T-helper 1 cell (primary cell): ENCODE measurements at places on chromosomes 4 and X.
A peak's percentile ranks its signal among the peaks of the same experiment; 100 is the strongest.

GRCh38 chrX:26664919-26665318, 448.9 kb downstream of the MAGEB5 start:
- no peak for DNase-seq

DNA sequence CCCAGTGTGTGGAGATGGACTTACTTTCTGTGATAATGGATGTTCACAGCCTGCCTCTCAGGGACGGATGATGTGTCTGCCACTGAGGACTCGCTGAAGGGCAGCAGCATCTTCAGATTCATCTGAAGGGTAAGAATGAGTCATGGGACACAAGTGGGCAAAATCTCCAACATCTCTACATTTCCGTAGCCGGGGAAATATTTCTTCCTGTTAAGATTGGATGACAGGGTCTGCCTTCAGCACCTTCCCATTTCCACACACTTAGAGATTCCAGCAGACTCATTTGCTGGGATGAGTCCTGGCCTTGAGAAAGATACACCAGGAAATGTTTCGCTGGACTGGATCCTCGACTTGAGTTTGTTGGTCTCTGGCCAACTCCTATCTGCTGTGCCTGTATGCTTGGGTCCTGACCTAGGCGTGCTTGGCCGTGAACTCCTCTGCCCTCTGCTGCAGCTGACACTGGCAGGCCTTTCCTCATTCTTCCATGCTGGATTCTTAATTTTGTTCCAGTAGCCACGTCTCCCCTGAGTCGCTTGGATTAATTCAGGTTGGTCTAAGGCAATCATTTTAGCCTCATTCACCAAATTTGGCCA, 46.5 kb upstream of the SOD3 start:
- no peak for DNase-seq

DNA sequence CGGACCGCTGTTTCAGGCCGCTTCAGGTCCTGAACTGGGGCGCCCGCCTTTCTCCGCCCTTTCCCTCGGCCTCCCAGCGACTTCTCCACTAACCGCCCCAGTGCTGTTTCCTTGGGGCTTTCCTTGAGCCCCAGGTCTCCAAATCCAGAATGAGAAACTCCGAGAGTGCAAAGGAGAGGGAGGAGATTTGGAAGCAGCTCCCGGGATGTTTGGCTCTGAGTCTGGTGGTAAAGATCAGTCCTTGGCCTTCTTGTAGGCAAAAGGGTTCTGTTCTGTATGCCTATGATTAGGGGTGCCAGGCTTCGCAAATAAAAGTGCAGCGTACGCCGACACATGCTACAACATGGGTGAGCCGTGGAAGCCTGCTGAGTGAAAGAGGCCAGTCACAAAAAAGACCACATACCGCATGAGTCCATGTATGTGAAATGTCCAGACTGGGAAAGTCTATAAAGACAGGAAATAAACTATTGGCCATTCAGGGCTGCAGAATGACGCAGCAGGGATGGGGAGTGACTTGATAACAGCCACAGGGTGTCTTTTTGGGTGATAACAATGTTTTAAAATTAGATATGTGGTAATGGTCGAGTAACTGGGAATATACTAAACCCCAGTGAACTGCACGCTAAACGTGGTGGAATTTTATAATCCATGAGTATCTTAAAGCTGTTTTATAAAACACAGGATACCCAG, 99.8 kb downstream of the TRAPPC11 start:
- DNase-seq, result no peak

GRCh38 chrX:131746491-131746968, 202.7 kb downstream of the OR13H1 start:
- no peak for DNase-seq

GRCh38 chr4:138774940-138775339, 240.6 kb upstream of the NOCT start:
- no peak for DNase-seq

- DNase-seq, result no peak
Measured at GRCh38 chr4:25171201-25171865, 11.1 kb upstream of the SEPSECS start.

DNA sequence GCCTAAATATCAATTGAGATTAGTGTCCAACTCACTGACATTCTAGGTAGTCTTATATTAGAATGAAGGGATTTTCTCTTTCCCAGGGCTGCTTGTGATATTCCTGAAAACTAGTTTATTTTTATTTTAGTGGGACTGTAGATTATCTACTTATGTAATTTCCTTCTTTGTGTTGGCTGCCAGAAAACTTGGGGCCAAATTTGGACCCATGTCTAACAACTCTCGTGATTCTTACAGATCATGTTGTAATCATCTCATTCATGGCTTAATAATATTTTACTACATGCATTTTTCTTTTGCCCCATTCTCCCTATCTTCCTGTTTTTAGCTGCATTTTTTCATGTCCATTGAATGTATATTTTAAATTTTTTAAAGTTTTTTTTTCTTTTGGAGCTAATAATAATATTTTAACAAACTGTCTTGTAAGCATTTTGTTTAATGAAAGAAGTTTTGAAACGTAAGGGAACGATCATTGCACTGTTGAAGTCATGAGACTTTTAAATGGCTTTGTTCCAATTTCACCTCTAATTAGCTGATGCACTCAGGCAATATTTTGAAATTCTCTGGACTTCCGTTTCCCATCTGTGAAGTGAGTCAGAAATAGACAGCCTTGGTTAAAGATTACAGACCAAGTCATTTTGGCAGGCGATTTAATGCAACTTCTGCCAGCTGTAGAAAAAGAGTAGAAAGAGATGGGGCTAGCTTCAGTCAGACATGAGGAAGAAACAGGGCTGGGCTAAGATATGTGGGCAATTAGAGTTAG, 14.3 kb upstream of the TDO2 start:
- DNase-seq, result no peak

GRCh38 chr4:114103908-114104307, 124.5 kb upstream of the ARSJ start:
- DNase-seq, result no peak

- no peak for DNase-seq
Measured at GRCh38 chrX:16903274-16904022, 33.3 kb upstream of the RBBP7 start.

- no peak for DNase-seq
Measured at GRCh38 chrX:793216-793770, 162.7 kb downstream of the SHOX start.

GRCh38 chrX:129496625-129497024, 26.7 kb downstream of the SMARCA1 start:
- no peak for DNase-seq

GRCh38 chr4:66524781-66525180, 854.5 kb upstream of the EPHA5 start:
- no peak for DNase-seq

- DNase-seq, result no peak
Measured at GRCh38 chr4:140679576-140679975, 76.6 kb downstream of the TBC1D9 start.

GRCh38 chr4:36024901-36025660, 219.2 kb downstream of the ARAP2 start:
- no peak for DNase-seq

- DNase-seq, result no peak
Measured at GRCh38 chr4:39104255-39104654, 42.2 kb downstream of the KLHL5 start.

DNA sequence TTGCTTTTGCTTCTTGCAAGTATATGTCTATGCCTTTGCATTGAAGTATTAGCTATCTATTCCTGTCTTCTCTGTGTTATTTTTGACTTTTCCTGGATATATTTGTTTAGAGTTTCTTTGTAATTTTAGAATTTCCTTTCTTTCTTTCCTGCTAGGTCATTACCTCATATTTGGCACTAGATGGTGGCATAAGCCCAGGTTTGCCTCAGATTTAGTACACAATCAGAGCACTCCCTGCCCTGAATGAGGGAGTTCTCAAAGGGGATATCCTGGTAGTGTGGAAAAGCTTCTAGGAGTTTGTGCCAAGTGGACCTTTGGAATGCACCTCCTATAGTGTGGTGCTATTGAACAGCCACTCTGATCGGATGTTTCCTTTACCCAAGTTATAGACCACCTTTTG, 181.6 kb downstream of the UGT8 start:
- DNase-seq, result no peak

DNA sequence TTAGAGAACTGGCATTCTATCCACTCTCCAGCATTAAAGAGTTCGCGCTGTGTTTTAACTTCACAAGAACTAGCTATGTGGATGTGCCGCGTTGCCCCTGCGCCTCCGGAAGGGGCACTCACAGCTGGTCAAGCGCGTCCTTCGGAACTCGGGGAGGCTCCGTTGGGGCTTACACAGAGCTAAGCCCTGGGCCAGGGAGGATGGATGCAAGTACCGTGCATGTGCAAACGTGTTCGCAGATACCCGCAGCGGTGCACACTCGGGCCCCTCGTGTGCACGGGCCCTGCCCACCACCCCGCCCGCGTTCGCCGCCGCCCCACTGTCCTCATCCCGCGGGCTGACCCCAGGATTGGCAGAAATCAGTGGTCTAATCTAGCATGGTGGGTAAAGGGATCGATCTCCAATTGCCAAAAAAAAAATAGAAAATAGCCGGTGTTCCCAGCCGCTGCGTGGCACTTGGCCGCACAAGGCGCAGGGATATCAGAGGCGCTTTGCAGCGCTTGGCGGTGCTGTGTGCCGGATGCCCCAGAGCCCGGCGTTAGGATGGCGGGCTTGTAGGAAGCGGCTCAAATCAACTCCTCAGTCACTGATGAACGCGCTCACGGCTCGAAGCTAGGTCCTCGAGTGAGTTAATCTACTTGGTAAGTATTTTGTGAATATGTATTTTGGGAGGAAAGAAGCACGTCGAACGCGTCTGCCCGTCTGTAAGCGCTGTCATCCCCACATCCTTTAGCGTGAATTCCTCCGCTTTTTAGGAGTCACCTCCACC, 989 bp upstream of the PCDH10 start:
- DNase-seq, result no peak

- DNase-seq, result no peak
Measured at GRCh38 chrX:154362085-154362742, 12.2 kb downstream of the FLNA start.

- DNase-seq, result no peak
Measured at GRCh38 chr4:139416073-139416673, 37.7 kb upstream of the RAB33B start.

GRCh38 chr4:2036866-2037265, 22.3 kb upstream of the NAT8L start:
- DNase-seq, result no peak

DNA sequence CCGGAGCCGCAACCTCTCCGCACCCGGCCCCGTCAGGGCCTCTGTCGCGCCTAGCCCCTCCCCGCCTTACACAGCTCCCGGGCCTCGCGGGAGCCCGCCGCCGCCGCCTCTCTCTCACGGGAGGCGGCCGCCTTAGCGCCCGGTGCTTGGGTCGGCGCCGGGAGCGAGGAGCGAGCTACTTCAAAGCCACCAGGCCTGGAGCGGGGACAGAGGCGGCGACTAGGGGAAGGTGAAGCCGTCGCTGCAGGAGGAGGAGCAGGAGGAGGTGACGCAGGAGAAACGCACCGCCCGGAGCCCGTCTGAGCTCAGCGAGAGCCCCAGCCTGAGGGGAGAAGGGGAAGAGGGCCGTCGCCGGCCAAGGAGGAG, 250 bp downstream of the USP9X start:
- DNase-seq, result peak; percentile 65

DNA sequence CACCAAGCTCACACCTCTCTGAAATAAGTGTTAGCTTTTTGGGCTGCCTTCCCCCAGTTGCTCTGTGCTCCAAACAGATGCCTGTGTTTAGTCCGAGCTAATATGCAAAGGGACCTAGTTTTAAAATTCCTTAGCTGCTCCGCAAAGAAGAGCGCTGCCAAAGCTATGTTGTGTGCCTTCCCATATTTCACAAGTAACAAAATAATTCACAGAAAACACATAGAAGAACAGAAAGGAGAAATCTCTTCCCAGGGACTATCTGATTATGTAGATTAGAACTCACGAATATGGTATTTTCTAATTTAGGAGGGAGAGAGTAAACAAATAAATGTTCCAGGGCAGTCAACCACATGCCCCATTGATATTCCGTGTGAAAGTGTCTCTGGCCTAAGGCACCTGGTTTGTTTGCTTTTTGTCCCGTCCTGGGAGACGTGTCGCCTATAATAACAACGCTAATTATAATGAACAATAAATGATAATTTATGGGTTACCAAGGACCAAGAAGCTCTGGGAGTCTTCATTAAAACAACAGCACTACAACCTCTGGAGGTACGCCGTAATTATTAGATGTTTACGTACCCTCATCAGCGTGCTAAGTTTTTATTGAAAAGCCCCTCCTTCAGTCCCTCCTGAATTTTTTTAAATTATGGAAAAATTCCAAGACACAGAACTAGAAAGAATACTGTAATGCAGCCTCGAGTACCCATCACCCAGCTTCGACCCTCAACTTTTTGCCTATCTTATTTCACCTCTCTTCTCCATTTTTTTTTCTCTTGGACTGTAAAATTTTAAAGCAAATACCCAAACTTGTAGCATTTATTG, 1.2 kb upstream of the CCNG2 start:
- no peak for DNase-seq

DNA sequence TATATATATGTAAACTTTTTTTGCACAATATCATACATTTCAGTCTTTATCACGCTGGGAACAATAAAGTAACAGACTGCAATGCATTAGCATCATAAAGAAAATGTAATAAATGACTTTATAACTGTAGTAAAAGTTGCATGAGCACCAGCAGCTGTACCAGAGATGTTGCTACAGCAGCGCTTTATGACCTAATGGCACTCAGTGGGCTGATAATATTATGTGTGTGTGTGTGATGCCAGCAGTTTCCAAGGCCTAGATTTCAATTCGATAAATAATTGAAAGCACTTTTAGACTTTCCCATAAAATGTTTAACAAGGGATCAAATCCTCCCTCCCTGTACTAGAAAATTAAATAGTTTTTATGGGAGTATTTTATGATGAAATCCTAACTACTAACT, 367.6 kb upstream of the AGA start:
- DNase-seq, result no peak

GRCh38 chrX:54045563-54046228, 1.4 kb upstream of the PHF8 start:
- no peak for DNase-seq

DNA sequence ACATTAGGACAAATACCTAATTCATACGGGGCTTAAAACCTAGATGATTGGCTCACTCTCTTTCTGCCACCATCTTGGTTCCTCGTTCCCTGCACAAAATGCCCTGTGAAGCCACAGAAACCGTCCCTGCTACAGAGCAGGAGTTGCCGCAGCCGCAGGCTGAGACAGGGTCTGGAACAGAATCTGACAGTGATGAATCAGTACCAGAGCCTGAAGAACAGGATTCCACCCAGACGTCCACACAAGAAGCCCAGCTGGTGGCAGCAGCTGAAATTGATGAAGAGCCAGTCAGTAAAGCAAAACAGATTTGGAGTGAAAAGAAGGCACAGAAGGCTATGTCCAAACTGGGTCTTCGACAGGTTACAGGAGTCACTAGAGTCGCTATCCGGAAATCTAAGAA, 34.3 kb downstream of the TRIM61 start:
- DNase-seq, result no peak

GRCh38 chr4:4248885-4249203, 821 bp upstream of the TMEM128 start:
- no peak for DNase-seq
